SK-MEL-5 (cell line): ENCODE measurements at places on chromosomes 11 and 22. TPM values are rescaled to one million over a fixed set of nuclear protein-coding genes. Genes with fewer than 3 reads are reported as not detected.

- DNase-seq, result no peak
Measured at GRCh38 chr22:44246615-44247326, 66.0 kb downstream of the SHISAL1 start.

DNA sequence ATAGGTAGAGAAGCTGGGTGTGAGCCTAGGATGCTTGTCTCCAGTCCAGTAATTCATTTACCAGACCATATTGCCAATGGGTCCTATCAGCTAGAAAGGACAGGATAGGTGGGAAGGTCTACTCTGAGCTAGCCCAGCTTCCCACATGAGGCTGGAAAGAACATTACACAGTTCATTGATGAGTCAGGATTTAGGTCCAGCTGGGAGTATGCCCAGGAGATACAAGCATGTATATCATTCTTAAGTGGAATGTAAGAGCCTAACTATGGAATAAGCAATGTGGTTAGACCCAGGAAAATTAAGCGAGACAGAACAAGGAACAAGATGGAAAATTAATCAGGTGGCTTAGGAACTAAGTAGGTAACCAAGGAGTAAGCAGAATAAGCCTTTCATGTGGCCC, 59.0 kb upstream of the TBCEL start:
- no peak for DNase-seq

- DNase-seq, result no peak
Measured at GRCh38 chr11:34268906-34269430, 88.8 kb downstream of the ABTB2 start.

DNA sequence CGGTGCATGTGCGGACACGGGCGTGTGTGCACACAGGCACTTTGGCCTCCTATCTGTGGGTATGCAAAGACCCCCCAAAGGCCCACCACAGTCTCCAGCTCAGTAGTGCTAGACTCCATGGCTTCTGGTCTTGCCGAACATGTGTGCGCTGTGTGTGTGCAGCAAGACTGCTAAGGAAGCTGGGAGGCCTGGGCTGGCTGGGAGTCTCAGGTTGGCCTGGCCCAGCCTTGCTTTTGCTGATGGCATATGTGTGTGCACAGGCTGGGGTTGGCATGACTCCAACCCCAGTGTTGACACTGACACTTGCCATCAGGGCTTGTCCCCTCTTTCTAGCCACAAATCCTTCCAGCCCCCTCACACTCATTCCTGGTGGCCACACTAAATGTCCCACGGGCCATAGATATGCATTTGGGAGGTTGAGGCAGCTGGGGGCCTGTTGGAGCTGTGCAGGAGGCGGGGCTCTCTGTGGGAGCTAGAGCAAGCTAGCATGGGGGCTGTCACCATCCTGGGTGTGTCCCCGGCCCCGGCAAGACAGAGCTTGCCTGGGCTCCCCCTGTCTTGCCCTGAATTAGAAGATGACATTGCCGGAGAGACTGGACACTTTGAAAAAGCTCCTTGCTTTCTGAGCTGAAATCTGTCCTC, 60.9 kb upstream of the NECTIN1 start:
- no peak for DNase-seq

GRCh38 chr11:129856036-129856435, 39.3 kb downstream of the NFRKB start:
- DNase-seq, result no peak

DNA sequence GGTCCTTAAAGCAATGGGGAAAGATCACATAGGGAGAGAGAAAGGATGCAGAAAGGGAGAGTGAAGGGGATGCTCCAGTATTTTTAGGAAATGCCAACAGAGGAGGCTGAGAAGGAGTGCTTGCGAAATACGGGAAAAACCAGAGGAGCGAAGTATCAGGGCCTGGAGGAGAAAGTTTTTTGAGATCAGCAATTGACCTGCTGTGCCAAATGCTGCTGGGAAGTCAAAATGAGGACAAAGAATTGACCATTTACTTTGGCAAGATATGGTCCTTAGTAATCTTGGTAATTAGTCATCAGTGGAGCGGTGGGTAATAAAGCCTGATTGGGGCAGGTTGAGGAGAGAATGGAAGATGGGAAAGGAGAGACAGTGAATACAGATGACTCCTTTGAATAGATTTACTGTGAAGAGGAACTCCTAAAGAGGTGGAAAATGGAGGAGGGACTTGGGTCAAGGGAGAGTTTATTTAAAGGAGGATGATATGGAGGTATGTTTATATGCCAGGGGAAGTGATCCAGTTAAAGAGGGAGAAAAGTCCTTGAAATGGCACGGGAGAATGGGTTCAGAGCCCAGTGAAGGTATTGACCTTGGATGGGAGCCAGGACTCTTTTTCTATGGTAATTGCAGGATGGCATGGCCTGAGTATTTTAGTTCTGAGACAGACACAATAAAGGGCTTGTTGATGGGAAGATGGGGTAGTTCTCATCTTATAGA, 111.5 kb downstream of the PKNOX2 start:
- no peak for DNase-seq

KRTAP5-2 gene
- total RNA-seq, result 0.26 and 0.72 TPM in 2 replicates

SCN2B gene
- total RNA-seq, result not detected in 2 replicates

TBX1 gene
- 0.08 TPM in 1 of 2 replicates, not detected in the other for total RNA-seq

GLYATL1 gene
- total RNA-seq, result not detected in 2 replicates

CNGA4 gene
- not detected in 2 replicates for total RNA-seq

DRG1 gene
- total RNA-seq, result 93.5 and 98.0 TPM in 2 replicates

KBTBD3 gene
- total RNA-seq, result 4.9 and 8.7 TPM in 2 replicates
